Adrenal gland (tissue), 19 donors: ENCODE measurements at places on chromosomes 13 and 19. TPM values are rescaled to one million over a fixed set of nuclear protein-coding genes. Genes with fewer than 3 reads are reported as not detected.

The LILRB2 gene
- 5.0 TPM for total RNA-seq

The FAM83E gene
- not detected for total RNA-seq

The DNAAF3 gene
- 5.5 TPM for total RNA-seq

The SOX21 gene
- total RNA-seq = not detected

The TRIM13 gene
- 19.1 TPM for total RNA-seq

The TEX101 gene
- not detected for total RNA-seq

The PCDH9 gene
- total RNA-seq = 3.5 TPM

The HS6ST3 gene
- total RNA-seq = 27.1 TPM

The MEF2B gene
- total RNA-seq = not detected

The SGCG gene
- 0.53 TPM for total RNA-seq

DNA sequence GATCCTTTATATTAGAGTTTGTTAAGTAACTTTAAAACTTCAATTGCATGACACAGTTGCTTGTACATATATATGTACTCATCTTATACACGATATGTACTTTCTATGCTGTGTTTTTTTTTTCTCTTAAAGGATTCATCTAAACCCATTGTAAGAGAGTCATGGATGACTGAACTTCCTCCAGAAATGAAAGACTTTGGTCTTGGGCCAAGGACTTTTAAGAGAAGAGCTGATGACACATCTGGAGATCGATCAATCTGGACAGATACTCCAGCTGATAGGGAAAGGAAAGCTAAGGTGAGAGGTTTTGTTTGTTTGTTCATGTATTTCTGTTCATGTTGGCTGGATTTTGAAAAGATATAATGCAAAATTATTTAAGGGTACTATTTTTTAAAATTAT, 26.0 kb downstream of the GPALPP1 start:
- no peaks in the 10 kb centered on the region for H3K27me3 ChIP-seq
- H3K36me3 ChIP-seq = peaks cover 30% of the 10 kb centered on the region
- DNase-seq = no peak
- no peak overlapping the region for H3K27ac ChIP-seq

- H3K4me1 ChIP-seq = no peaks in the 10 kb centered on the region
- no peaks in the 10 kb centered on the region for H3K36me3 ChIP-seq
- no peak for DNase-seq
- no peak overlapping the region for H3K27ac ChIP-seq
- H3K4me3 ChIP-seq = no peak overlapping the region
These were observed 388.6 kb downstream of the DCT start for GRCh38 chr13:94090773-94091480.

DNA sequence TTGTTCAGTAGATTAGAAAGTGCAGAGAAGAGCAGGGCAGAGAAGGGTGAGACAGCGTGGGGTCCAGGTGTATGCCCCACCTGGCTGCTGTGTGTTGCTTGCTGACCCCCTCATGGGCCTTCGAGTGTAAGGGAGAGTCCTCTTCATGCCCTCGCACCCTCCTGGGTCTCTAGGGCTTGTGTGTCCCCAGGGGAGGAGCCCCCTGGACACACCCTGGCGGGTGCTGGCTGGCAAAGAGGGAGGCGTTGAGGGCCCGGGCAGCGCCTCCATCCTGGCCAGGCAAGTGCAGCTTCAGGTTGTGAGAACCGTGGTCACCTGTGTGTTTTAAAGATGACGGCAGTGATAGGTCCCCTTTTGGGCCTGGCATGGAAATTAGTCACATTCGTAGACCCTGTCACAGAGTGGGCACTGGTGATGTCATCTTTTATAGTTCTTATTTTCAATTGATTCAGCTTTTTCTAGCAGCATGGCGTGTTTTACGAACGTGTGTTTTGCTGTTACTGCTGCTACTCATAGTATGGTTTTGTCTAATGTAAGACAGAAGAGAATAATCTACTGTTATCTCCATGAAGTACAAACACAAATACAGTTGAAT, 18.7 kb downstream of the TFDP1 start:
- no peak overlapping the region for H3K27ac ChIP-seq
- no peaks in the 10 kb centered on the region for H3K36me3 ChIP-seq
- no peak for DNase-seq
- H3K27me3 ChIP-seq = no peaks in the 10 kb centered on the region
- H3K4me1 ChIP-seq = no peaks in the 10 kb centered on the region
- H3K4me3 ChIP-seq = no peak overlapping the region

GRCh38 chr13:19179916-19180315, 1.7 kb downstream of the TUBA3C start:
- no peak overlapping the region for H3K4me3 ChIP-seq
- no peaks in the 10 kb centered on the region for H3K27me3 ChIP-seq

DNA sequence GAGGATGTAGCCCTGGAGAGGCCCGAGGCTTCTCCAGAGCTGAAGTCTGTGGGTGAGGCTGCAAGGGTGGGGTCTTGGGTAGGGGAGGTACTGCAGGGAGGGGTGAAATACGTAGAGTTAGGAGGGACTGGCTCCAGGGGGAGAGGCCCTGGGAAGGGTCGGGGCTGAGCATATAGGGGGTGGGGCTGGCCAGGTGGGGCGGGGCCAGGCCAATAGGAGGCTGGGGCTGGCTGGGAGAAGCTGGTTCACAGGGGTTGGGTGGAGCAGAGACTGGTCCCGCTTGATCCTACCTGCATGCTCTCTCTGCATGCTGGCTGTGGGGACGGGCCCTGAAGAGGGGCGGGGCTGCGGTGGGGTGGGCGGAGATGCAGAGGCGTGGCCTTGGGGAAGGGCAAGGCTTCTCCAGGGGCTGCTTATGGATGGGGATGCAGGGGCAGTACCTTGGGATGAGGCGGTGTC, 51.9 kb downstream of the CELF5 start:
- no peaks in the 10 kb centered on the region for H3K4me1 ChIP-seq
- peaks cover 27% of the 10 kb centered on the region for H3K27me3 ChIP-seq
- no peak overlapping the region for H3K27ac ChIP-seq
- DNase-seq = no peak
- no peaks in the 10 kb centered on the region for H3K36me3 ChIP-seq

GRCh38 chr19:11887234-11887610, 360 bp upstream of the ZNF69 start:
- H3K27me3 ChIP-seq = no peaks in the 10 kb centered on the region
- peak overlapping the region; percentile 86 for H3K4me3 ChIP-seq
- H3K36me3 ChIP-seq = no peaks in the 10 kb centered on the region
- H3K27ac ChIP-seq = no peak overlapping the region
- H3K4me1 ChIP-seq = peaks cover 3% of the 10 kb centered on the region
- peak; percentile 11 for DNase-seq

- H3K27me3 ChIP-seq = no peaks in the 10 kb centered on the region
- no peaks in the 10 kb centered on the region for H3K4me1 ChIP-seq
- no peak overlapping the region for H3K27ac ChIP-seq
- no peaks in the 10 kb centered on the region for H3K36me3 ChIP-seq
These were observed 14.1 kb upstream of the PCDH8 start for GRCh38 chr13:52862358-52863206.

- no peak overlapping the region for H3K27ac ChIP-seq
- no peak for DNase-seq
- H3K27me3 ChIP-seq = peaks cover 3% of the 10 kb centered on the region
- no peak overlapping the region for H3K4me3 ChIP-seq
- H3K4me1 ChIP-seq = no peaks in the 10 kb centered on the region
These were observed 6.1 kb upstream of the CEACAM7 start for GRCh38 chr19:41694196-41694595.

DNA sequence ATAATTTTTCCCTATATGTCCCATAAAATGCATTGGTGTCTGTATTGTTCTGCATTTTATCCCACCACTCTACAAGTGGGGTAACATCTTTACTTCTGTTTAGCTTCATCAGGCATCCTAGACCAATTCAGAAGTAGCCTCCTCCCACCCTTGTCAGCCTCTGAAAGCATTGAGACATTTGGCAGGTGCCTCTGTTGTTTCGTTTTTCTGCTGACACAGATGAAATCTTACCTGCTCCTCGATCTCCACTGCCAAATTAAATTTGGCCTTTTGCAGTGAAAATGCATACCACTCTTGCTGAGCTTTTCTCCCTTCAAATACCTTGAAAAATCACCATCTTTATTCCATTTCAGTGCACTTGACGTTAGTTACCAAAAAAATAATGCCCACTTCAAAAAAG, 83.5 kb upstream of the STARD13 start:
- H3K36me3 ChIP-seq = no peaks in the 10 kb centered on the region
- H3K4me3 ChIP-seq = no peak overlapping the region
- no peaks in the 10 kb centered on the region for H3K4me1 ChIP-seq
- H3K27ac ChIP-seq = no peak overlapping the region

DNA sequence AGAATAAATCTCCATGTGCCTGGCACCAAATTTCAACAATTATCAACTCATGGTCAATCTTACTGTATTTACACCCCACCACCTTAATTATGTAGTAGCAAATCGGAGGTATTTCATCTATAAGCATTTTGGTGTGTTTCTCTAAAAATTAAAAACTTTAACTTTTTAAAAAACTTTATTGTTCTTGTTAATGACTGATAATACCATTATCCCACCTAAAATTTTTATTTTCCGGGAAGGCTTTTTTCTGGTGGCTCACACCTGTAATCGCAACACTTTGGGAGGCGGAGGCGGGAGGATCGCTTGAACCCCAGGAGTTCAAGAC, 453 bp upstream of the PDCD2L start:
- H3K4me1 ChIP-seq = no peaks in the 10 kb centered on the region
- peaks cover 29% of the 10 kb centered on the region for H3K36me3 ChIP-seq
- DNase-seq = no peak
- H3K27ac ChIP-seq = no peak overlapping the region

DNA sequence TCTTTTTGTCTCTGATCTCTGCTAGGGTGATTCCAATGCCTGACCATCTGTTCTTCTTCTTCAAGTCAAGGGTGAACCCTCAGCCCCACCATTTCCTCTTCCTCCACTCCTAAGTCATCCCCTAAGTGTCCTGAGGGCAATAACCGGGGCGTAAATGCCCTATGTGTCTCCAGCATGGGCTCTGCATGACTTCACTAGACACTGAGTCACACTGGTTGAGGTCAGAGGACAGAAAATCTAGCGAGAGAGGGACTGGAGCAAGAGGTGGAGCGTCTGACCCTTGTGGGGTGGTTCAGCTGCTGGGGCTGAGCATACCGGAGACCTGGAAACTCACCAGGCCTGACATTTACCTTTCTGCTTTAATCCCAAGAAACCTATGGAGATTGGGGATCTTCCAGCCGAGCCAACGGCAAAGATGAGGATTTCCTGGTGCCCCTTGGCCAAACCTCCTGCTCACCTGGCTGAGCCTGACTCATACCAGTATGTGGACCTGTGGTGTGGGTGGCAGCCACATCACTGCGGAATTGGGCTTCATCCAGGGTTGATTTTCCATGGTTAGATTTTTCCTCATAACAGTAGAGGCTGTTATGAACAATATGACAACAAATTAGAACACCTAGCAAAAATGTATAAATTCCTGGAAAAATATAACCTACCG, 26.9 kb downstream of the SCGB2B2 start:
- DNase-seq = no peak
- H3K4me1 ChIP-seq = no peaks in the 10 kb centered on the region
- H3K36me3 ChIP-seq = no peaks in the 10 kb centered on the region
- no peak overlapping the region for H3K27ac ChIP-seq
- no peak overlapping the region for H3K4me3 ChIP-seq

DNA sequence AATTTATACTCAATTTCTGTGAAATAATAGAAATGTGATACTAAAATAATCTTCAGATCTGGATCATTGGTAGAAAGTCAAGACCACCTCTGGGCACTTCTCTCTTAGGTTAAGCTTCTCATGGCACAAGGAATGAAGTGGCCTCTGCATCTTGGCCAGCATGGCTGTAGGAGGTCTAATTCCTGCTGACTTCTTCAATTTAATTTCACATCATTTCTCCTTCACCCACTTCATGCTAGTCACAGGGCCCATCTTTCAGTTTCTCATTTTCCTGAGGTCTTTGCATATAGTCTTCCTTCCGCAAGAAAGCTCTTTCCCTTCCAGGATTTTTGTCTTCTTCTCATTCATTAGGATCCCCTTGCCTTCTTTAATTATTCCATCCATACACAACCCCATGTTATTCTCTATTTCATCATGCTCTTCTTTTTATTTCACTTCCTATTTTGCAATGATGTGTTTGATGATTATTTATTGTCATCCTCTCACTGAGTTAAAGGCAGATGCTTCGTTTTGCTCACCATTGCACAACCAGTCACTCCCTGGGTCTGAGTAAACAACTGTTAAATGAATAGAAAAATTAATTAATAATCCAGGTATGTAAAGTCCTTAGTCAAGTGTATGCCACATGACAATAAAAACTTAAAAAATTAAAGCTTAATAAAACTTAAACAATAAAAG, 397.4 kb downstream of the SPRY2 start:
- no peak overlapping the region for H3K27ac ChIP-seq
- no peaks in the 10 kb centered on the region for H3K36me3 ChIP-seq
- no peaks in the 10 kb centered on the region for H3K4me1 ChIP-seq
- no peaks in the 10 kb centered on the region for H3K27me3 ChIP-seq

DNA sequence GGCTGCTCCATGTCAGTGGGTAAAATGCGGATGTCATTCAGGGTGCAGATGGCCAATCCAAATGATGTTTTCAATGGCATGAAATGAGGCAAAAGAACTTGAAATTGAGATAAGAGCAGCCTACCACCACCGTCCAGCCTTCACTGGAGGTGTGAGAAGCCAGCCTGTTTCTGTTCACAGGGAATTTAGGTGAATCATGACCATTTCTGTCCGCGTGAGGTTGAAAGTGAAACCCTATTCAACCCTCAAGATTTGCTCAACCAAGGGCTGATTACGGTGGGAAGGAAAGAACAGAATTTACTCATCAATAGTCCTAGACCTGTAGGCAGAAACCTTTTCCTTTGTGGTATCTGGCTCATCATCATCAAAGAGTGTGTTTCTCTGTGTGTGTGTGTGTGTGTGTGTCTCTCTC, 370.7 kb downstream of the COG6 start:
- no peak overlapping the region for H3K27ac ChIP-seq
- DNase-seq = no peak
- H3K36me3 ChIP-seq = no peaks in the 10 kb centered on the region
- H3K27me3 ChIP-seq = no peaks in the 10 kb centered on the region
- no peak overlapping the region for H3K4me3 ChIP-seq
- H3K4me1 ChIP-seq = no peaks in the 10 kb centered on the region

GRCh38 chr19:12913851-12914690, 5.0 kb downstream of the SYCE2 start:
- no peaks in the 10 kb centered on the region for H3K27me3 ChIP-seq
- no peak overlapping the region for H3K4me3 ChIP-seq
- peaks cover 15% of the 10 kb centered on the region for H3K4me1 ChIP-seq
- DNase-seq = no peak
- peak overlapping the region; percentile 61 for H3K27ac ChIP-seq
- H3K36me3 ChIP-seq = no peaks in the 10 kb centered on the region

DNA sequence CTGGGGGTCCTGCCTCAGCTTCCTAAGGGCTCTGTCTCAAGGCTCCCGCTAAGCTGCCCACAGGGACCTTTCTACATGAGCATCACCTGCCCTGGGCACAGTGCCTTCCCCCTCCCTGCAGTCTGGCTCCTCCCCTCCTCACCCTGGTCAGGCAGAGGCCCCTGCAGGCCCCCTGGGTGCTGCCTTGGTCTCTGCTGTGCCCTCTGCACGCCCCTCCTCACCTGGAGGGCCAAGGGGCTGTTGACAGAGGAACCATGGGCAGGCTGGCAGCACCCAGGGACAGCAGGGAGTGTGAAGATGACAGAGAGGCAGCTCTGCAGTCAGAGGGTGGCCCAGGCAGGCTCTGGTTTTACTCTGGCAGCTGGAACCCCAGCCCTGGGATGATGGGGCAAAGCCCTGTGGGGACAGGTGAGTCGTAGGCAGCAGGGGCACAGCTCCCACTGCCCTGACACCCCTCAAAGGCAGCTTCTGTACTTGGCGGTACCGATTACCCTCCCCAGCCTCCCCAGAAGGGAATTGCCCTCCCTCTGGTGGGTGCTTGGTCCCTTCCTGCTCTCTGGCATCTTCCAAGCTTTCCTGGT, 43.1 kb downstream of the SUGP2 start:
- peaks cover 8% of the 10 kb centered on the region for H3K4me1 ChIP-seq
- no peaks in the 10 kb centered on the region for H3K36me3 ChIP-seq
- DNase-seq = no peak
- H3K27ac ChIP-seq = no peak overlapping the region
- no peaks in the 10 kb centered on the region for H3K27me3 ChIP-seq
